Activated effector memory CD4-positive, alpha-beta T cell treated with anti-CD3 and anti-CD28 coated beads, Interleukin-2, amount 50 U/mL, for 16 hours (primary cell): ENCODE measurements at places on chromosomes 16 and 17.

DNA sequence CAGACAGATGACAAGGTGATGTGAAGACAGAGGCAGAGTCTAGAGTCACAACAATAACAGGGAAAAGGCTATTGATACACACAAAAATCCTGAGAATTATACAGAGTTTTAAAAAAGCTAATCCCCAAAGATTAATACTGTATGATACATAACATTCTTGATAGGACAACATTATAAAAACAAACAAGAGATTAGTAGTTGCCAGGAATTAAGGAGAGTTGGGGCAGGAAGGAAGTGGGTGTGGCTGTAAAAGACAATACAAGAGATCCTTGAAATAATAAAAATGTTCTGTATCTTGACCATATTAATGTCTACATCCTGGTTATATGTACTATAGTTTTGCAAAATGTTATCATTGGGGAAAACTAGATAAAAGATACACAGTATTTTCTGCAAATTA is 309.5 kb upstream of the PMFBP1 start:
- no peak for DNase-seq

GRCh38 chr17:17666111-17666714 is 15.0 kb upstream of the RAI1 start:
- no peak for DNase-seq

DNA sequence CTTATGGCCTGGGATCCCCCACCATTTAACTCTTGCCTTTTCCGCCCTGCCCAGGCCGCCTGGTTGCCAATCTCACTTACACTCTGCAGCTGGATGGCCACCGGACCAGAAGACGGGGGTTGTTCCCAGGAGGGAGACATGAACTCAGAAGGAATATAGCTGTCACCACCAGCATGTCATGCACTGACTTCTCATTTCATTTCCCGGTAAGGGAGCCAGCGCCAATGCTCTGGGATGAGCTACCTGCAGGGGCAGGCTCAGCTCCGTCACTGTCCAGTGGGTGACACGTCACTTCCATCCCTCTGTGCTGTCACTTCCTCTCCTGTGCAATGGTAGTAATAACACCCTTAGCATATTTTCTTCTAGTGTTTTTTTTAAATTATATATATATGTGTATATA is 26.7 kb downstream of the ITGAL start:
- no peak for DNase-seq

DNA sequence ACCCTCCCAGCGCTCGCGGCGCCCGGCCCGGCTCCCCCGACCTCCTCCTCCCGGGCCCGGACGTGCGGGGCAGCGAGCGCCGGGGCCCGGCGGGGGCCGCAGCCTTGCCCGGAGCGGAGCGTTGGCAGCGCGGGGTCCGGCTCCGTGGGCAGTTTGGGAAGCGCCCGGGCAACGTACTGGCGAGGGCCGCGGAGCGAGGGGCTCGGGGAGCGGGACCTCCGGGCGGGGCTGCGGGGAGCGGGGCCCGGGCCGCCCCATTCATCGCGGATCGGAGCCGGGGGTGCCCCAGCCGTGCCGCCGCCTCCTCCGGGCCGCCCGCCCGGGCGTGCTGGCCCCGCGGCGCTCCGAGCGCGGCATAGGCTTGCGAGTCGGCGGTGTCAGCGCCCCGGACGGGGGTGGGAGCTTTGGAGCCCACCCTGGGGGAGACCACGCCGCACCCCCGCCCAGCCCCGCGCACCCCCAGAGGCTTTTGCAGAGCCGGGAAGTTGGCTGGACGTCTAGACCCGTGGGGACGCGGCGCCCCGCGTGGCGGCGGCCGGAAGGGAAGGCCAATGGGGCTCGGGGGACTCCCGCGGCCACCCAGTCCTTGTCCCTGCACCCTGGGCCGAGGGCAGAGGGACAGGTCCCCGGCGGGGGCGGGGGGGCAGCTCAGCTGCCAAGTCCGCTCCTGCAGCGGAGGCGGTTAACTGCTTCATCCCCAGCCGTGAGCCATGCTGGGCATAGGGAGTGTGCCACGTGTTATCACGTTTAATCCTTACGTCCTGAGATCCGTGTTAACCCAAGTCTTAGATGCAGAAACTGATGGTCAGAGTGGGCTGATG is 852 bp downstream of the ZNF469 start:
- DNase-seq: no peak

DNA sequence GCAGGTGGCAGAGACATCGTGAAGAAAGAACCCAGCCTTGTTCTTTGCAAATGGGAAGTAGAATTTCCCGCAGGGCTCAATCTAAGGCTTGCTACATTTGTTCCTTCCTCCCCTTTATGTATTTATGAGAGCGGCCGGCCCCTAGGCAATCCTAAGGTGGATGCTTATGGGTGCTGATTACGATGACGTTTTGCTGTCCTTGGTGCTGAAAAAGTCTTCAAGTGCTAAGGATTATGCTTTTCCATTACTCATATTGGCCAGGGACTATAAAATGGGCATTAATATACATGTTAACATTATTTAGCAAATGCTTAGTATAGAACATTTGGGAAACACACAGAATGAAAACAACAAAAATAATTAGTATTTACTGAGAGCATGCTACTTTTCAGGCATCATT is 313.3 kb upstream of the XYLT1 start:
- no peak for DNase-seq

DNA sequence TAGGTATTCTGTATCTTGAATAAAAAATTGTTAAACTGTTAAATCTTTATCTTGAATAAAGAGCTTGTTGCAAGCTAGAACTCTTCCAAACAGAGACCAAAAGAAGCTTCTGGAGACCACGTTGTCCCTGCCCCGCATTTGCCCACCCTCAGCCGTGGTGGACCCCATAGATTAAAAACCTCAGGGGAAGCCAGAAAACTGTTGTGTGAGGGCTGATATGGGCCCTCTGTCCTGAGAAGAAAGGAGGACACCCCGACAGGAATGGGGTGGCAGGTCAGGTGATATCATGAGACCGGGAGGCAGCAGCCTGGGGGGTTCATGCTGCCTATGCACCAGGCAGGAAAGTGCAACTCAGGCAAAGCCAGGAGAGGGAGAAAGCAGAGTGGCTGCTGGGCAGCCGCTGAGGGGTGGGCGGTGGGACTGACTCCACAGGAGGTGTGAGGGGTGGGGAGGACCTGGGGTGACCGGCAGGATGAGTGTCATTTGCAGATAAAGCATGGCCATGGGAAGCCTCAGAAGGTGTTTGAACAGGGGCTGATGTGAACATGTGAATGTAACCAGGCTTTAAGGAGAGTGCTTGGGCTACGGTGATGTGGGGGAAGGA is 147.8 kb downstream of the IRF8 start:
- no peak for DNase-seq

GRCh38 chr17:15438491-15439105 is 28.8 kb downstream of the CDRT4 start:
- no peak for DNase-seq

- peak; percentile 74 for DNase-seq
These were observed 598 bp downstream of the NIP7 start for GRCh38 chr16:69340095-69340644.

GRCh38 chr17:11608396-11608795 is 10.1 kb downstream of the DNAH9 start:
- DNase-seq: no peak
